NCI-H1930 (cell line): ENCODE measurements at places on chromosomes 6 and 20.

DNA sequence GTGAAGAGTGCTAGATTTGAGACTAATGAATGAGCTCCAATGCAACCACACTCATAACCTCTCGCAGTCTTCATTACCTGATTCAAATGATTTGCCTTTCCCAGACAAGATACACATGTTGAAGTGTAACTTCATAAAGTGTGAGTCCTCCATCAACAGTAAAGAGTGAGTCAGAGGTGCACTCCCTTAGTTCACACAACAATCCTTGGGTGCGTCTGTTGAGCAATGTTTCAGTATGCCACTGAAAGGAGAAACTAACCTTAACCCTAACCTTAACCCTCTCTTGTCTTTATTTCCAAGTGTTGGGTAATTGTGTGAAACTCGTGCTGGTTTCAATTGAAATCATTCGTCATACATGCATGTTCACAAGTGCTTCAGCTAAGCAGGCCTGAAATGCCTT lies 21.0 kb upstream of the RIN2 start:
- DNase-seq = no peak

- no peak for DNase-seq
Measured at GRCh38 chr20:61526907-61527306, 274.8 kb downstream of the CDH4 start.

GRCh38 chr6:112296694-112297093 lies 42.3 kb upstream of the LAMA4 start:
- DNase-seq = no peak

GRCh38 chr20:53786445-53787267 lies 193.0 kb upstream of the ZNF217 start:
- no peak for DNase-seq

DNA sequence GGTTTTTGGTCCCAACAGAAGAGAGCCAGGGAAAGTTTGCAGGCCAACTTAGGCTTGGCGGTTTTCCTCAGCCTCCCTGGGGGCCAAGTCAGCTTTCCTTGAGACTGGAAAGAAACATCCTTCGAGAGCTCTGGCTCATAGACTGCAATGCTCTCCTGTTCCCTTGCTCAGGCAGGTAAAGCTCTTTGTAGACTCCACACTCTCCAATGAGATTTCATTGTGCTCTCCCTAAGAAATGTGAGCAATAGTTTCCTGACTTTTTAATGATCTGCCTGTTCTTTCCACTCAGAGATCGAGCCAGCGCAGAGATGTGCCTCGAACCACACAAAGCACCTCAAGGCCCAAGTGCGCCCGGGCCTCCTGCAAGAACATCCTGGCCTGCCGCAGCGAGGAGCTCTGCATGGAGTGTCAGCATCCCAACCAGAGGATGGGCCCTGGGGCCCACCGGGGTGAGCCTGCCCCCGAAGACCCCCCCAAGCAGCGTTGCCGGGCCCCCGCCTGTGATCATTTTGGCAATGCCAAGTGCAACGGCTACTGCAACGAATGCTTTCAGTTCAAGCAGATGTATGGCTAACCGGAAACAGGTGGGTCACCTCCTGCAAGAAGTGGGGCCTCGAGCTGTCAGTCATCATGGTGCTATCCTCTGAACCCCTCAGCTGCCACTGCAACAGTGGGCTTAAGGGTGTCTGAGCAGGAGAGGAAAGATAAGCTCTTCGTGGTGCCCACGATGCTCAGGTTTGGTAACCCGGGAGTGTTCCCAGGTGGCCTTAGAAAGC lies 13.9 kb downstream of the TNFAIP3 start:
- no peak for DNase-seq

DNA sequence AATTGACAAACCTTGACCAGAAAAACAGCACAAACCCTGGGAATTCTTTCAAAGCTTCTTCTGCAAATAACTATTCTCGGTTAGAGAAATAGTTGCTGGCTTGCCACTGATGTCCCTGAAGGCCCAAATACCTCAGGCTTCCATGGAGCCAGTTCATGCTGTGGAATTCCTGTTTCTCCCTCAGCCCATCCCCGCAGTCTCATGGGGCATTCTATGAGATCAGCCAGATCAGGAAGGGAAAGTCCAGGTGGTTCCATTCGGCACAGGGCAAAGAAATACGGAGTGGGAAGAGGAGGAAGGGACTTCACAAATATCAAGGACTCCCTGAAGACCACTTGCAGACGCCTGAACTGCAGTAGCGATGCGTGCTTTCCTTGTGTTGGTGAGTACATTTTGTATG lies 63.3 kb downstream of the MYLK4 start:
- no peak for DNase-seq

DNA sequence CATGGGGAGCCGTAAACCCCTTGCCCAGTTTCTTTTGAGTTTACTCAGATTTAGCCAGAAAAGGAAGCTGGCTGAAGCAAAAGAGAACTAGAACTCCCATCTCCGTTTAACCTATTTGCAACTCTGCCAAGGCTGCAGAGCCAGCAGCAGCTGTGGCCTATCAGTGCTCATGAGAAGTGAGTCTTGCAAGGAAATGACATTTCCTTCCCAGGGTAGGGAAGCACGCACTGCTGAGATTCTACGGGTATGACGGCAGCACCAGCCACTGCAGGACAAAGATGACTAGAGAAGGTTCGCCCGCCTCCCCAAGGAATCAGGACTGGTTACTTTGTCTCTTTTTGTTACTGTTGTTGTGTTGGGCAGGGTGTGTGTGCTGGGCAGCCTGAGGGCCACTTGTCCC lies 47.6 kb downstream of the PPP1R3G start:
- no peak for DNase-seq

GRCh38 chr6:170130201-170130621 lies 160.7 kb downstream of the DLL1 start:
- no peak for DNase-seq

DNA sequence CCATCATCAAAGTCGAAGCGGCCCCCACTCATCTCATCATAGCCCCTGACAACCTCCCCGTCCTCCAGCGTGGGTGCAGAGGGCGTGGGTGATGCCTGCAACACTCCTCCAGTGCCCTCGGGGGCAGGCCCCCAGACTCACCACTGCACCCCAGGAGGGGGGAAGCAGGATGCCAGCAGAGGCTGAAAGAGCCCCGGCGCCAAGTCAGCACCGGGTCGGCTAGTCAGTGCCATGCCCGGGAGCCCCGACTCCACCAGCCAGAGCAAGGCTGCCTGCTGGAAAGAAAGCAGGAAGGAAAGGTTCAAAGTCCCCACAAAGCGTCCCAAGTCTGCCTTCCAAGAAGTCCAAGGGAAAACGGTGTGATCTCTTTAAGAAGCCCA lies 324 bp downstream of the JPH2 start:
- DNase-seq = no peak

DNA sequence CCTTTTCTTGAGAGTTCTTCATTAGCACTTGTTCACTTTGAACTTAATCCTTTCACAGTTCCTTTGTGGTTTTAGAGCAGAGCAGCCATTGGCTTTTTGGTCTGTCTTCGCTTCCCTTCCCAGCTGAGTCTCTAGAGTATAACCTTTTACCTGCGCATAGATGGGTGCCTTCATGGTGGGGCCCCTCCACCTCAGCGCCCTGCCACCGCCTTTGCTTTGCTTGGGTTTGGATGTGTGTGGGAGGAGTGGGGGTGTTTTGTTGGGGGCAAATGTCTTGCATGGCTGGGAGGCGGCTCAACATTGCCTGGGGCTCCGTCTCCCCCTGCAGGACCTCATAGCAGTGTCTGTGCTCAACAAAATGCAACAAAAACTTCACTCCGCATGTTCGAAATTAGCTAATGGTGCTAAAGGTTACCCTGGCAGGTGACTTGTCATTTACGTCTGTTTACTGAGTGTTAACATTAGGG lies 11.9 kb downstream of the PYGB start:
- DNase-seq = no peak

- DNase-seq = no peak
Measured at GRCh38 chr6:78861509-78861908, 5.8 kb upstream of the IRAK1BP1 start.

GRCh38 chr6:42720739-42721138 lies 1.7 kb downstream of the PRPH2 start:
- no peak for DNase-seq

DNA sequence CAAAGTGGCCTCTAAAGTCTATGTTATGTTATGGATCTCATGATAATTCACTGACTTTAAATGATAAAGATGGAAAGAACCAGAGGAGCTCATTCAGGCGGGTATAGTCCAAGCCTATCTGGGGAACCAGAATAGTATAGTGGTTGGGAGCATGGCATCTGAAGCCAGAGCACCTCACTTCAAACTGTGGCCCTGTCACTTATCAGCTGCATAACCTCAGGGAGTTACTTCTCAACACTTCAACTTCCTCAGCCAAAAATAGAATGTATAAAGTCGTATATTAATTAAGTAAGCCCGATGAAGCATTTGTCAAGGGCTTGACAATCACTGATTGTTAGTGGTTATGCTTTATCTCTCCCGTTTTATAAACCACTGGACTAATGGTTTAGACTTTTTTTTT lies 112.7 kb downstream of the RTN4IP1 start:
- DNase-seq = no peak

GRCh38 chr6:155943635-155944034 lies 488.0 kb upstream of the NOX3 start:
- DNase-seq = no peak

GRCh38 chr6:99282479-99283062 lies 66.9 kb downstream of the FAXC start:
- no peak for DNase-seq

DNA sequence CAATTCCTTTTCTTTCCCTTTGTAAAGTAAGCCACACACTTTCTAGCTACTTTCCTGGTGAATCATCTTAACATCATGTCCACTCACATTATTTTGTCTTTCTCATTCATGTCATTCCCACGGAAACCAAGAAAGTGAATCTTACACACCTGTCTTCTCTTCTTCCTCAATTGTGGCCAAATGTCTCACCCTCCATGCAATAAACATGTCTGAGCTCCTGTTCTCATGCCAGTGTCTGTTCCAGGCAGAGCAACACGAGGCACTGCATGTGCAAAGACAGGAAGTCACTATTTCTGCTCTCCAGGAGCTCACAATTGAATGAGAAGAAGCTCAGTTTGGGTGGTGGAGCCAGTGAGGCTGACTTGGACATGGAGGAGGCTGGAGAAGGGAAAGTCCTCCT lies 29.0 kb upstream of the TMEM244 start:
- DNase-seq = no peak

- no peak for DNase-seq
Measured at GRCh38 chr6:8352335-8352965, 82.9 kb downstream of the SLC35B3 start.

DNA sequence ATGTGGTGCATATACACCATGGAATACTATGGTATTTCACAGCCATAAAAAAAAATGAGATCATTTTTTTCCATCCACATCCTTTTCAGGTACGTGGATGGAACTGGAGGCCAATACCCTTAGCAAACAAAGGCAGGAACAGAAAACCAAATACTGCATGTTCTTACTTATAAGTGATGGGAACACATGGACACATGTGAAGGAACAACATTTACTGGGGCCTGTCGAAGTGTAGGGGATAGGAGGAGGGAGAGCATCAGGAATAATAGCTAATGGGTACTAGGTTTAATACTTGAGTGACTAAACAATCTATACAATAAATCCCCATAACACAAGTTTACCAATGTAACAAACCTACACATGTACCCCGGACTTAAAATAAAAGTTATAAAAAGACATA lies 30.5 kb downstream of the CCN2 start:
- no peak for DNase-seq

DNA sequence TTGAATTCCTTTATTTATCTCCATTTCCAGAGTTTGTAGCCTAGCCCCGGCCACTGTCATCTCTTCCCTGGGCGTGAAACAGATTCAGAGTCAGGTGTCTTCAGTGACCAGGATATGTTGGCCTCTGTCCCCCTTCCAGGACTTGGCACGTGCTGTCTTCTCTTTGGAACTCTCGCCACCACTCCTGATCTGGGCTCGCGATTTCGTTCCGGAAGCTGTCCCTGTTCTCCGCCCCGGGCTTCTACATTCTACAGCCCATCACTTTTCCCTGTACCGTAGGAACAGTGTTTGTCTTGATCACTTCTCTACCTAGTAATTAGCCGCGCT lies 739 bp downstream of the GSS start:
- DNase-seq = no peak

GRCh38 chr20:41358717-41359116 lies 7.9 kb downstream of the EMILIN3 start:
- DNase-seq = no peak
